ENCODE measurements at places on chromosomes 7 and 10.

- peak; percentile 91 for DNase-seq
Observed at GRCh38 chr10:29254123-29255046, 34.5 kb upstream of the LYZL1 start.

DNA sequence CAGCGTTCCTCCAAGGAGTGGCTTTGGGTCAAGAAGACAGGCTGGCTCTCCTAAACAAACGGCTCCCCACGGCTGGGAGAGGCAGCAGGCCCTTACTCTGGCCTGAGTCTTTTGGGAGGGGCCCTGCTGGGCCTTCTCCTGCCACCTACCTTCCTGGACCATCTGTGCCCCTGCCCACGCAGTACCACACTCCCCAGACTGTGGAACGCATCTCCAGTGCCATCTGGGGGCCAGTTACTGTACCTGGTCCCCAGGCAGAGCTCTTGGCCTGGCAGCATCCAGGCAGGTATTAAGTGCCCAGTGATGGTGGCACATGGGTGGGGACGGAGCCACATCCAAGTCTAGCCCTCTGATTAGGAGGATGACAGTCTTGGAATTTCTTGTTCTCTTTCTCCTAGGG lies 14.4 kb downstream of the ALKBH4 start:
- DNase-seq = no peak

DNA sequence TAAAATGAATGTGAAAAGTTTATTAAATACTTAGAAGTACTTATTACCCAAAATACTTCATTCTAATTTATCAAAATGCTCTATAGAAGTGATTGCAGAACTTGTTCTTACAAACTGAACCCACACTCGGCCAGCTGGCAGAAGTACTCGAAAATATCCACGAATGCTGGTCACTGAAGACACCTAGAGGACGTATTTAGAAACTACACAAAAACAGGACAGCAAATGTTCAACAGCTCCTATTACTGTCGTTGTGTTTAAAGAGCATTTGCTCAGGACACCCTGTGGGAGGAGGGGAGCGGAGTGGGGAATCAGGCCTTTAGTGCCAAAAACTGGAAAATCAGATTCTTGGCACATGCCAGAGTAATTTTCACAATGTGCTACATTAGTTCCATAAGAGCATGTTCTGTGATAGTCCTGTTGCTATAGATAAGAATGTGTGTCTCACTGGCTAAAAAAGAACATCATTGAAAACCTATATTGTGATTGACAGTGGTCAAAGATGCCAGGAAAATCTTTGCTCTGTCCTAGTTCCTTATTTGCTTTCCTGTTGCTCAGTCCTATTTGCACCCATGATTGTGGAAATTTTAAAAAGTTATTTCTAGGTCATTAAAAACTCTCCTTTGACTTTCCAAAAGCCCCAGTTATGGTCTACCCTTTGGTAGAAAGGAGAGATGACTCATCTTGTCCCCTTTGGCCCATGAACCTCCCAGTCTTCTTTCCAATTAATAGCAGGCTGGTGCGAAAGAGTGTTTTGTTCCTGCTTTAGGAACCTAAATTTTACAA lies 49.0 kb upstream of the NRBF2 start:
- DNase-seq = peak; percentile 15

DNA sequence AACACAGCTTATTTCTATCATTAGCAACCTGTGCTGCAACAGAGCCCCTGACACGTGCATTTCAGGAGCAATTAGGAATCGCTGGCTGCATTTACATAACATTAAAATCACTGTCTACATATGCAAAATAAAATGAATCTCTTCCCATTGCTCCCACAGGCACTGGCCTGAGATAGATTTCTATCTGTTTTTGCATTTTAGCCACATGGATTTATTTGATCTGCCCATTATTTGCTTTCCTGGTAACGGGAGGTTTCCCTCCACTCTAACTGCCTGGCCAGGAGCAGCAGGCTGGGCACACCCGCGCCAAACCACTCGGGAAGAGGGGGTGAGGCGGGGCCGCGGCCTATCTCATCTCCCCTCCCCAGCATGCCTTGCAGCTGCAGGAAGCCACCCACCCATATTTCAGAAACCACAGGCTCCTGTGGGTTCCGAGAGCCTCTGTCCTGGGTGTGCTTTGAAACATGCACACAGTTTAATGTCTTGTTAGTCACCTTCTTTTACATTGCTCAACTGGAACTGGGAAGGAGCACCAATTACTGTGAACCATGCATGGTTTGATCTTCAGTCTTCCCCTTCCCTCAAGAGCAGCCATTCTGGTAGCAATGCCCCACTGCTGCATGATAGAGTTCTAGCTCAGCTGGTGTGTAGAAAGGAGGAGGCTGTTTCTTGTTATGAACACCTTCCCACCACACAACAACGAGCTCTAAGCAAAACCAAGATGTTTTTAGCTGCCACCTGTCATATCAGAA lies 37.7 kb upstream of the IKZF1 start:
- peak; percentile 52 for DNase-seq

DNA sequence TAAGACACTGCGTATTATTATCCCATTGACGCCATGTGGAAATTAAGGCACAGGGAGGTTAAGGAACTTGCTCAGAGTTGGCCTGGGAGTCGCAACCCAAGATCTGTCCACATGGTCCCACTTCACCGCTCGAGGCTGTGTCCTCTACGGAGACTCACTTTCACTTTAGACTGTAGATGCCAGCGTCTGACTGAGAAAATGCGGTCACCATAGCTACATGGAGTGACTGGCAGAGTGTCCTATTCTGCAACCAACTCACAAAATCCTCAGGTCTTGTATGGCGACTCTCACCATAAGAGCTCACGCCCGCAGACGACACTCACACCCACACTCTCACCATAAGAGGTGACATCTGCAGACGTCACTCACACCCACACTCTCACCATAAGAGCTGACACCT lies 257.9 kb downstream of the PTPRN2 start:
- DNase-seq = no peak

- no peak for DNase-seq
Observed at GRCh38 chr10:63120554-63120953, 12.6 kb upstream of the NRBF2 start.

GRCh38 chr7:145928937-145929336 lies 187.7 kb upstream of the CNTNAP2 start:
- no peak for DNase-seq

DNA sequence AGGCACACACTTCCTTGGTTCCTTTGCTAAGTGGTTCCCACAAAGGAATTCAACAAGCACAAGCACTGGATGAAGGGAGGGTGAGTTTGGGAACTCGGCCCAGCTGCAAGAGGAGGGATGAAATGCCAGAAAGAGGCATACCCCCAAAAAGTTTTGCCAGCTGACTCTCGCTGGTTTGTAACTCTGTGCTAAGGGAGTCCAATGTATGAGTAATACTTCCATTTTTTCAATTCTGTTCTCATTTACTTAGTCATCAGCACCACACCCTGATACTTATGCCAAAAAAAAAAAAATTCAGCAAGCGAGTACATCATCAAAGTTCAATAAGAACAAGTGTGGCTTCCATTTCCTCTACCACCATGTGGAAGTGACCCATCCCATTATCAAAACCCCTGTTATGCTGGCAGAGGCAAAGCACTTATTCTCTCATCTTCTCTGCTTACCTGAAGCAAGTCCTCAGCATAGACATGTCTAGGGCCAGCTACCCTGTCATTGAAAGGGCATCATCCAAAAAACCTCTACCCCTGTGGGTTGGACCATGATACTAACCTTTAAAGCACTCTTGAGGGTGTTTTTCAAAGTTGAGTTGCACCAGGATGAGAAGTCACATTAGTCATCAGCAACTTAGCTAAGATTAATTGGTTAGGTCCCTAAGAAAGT lies 6.9 kb upstream of the HYCC1 start:
- no peak for DNase-seq

DNA sequence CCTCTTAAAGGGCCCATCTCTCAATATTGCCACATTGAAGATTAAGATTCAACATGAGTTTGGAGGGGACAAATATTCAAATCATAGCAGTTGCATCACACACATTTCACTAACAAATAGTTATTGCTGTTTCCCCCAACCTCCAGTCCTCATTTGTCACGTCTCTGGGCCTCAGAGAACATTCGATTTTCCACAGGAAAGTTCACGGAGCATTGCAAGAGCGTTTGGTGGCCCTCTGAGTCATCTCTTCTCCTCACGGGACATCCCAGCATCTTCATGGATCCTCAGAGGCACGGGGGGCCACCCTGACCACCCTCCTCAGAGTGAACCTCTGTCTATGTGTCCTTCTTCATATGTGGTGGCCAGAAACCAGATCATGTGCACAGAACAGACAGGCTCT lies 50.3 kb upstream of the CHST15 start:
- no peak for DNase-seq

DNA sequence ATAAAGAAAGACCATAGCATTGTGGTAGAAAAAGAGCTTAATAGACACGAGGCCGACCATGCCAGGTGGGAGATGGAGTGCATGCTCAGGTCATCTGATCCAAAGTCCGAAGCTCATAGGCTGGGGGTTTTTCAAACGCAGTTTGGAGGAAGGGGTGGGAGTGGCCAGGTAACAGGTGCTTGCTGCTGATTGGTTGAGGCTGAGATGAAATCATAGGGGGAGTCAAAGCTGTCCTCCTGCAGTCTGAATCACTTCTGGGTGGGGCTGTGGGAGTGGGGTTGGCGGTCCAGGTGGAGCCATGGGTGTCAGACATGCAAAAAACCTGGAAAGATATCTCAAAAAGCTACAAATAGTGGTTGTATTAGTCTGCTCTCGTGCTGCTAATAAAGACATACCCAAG lies 2.8 kb upstream of the ERCC6 start:
- DNase-seq = no peak

- no peak for DNase-seq
Observed at GRCh38 chr7:12873571-12873970, 186.1 kb downstream of the ARL4A start.

DNA sequence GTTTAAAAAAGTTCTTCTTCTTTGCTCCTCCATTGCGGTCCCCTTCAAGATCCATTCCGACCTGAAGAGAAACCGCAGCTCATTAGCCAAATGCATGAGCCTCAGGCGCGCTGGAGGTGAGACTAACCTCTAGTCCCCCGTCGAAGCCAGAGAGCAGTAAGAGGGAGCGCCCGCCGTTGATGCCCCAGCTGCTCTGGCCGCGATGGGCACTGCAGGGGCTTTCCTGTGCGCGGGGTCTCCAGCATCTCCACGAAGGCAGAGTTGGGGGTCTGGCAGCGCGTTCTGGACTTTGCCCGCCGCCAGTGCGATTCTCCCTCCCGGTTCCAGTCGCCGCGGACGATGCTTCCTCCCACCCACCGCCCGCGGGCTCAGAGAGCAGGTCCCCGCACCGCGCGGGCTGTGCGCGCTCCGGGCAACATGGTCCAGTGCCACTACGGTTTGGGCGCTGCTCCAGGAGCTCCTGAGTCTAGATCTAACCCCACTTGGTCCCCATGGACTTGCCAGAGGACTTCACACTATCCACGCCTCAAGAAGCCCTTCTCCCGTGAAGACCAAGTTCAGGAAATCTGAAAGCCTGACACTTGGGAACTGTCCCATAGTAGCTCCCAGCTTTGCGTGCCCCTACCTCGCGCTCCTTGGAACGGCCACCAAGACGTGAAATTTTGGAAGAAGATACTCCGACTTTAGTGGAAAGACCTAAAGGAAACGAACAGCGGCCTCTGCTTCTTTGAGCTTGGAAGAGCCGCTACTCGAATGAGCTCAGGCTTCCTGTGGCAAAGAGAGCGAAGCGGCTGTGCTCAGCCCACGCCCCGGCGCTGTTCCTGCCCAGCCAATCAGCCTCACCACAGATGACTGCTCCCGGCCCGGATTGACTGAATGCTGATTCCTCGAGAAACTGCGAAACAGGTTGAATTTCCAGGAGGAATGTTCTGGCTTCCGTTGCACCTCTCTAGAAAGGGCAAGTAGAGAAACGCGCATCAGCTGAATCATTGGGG lies at the start of gene ABCB1:
Gene ABCB1, minus strand, starts transcription at position 755 of the 995 bp plus-strand sequence. Its CDS starts 700 bp downstream, at position 55.
- DNase-seq = no peak

- DNase-seq = no peak
Observed at GRCh38 chr7:85620936-85621685, 434.3 kb upstream of the SEMA3D start.

DNA sequence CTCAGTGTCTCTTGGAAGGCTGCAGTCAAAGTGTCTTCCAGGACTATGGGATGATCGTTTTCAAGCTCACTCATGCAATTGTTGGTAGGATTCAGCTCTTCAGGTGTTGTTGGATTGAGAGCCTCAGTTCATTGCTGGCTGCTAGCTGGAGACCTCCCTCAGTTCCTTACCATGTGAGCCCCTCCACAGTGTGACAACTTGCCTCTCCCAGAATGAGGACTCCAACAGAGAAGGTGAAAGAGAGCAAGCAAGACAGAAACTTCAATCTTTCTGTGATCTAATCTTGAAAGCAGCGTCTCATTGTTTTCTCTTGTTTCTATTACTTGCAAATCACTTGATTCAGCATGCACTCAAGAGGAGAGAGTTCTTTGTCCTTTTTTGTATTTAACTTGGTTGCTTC lies 22.5 kb downstream of the MGAM start:
- DNase-seq = no peak

DNA sequence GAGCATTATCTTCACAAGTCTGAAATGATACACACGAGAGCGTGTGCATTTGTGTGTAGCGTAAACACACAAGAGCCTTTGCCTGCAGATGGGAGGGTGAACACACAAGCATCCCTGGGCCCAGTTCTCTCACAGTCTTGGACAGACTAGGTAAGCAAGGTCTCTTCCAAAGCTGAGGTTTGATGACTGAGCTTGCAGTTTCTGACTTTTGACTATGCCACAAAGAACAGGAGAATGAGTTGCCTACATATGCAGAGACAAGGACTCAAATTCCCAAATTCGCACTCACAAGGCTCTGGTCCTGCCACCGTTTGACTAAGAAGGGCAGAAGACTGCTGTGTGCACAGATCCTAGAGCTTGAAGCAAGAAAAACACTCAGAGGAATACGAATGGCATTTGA lies 55.8 kb downstream of the FAM53B start:
- DNase-seq = no peak

DNA sequence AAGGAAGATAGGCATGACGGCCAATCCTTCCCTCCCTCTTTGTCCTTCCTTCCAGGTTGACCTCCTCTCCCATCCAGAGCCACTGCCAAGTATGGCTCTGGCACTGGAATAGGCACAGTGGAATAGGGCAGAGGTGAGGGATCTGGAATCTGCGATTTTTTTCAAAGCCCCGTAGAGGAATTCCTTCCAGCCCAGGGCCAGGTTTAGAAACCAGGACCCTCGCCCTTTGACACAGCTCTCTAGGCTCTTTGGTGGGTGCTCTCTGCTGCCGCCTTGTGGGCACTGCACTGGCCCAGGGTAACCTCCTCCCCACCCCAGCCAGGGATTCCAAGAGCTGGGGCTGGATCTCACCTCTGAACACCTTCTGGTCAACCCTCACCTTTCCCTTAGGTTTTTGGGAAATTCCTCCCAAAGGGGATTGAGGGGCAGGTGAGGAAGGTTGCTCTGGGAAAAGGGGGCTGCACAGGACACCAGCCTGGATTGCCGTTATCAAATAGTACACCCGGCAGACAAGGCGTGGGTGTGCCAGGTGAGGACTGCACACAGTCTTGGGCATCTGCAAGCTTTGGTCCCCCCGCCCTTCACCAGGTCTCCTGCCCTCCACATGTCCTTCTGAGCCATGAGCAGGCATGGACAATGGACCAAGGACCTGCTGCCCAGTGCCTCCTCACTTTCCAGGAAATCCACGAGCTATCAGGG lies 22.8 kb downstream of the C10orf105 start:
- no peak for DNase-seq

Measured in CMK (cell line).